ENCODE measurements at places on chromosomes 11 and 22.

GRCh38 chr11:10387206-10388083, 67.6 kb upstream of the AMPD3 start:
- DNase-seq = no peak

DNA sequence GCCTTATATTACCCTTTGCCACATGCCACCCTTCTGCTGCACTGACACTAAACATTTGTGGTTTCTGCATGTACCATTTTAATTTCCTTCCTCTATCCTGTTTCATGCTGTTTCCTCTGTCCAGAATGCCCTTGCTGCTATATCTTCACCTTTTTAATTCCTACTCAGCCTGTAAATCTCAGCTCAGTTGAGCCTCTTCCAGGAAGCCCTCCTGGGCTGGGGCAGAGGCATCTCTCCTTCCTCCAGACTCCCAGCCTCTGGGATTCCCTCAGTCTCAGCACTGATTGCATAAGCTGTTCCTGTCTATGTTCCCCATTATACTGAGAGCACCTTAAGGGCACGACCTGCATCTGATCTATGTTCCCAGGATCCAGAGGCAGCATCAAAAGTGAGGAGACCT, 98.7 kb downstream of the RNF169 start:
- no peak for DNase-seq

DNA sequence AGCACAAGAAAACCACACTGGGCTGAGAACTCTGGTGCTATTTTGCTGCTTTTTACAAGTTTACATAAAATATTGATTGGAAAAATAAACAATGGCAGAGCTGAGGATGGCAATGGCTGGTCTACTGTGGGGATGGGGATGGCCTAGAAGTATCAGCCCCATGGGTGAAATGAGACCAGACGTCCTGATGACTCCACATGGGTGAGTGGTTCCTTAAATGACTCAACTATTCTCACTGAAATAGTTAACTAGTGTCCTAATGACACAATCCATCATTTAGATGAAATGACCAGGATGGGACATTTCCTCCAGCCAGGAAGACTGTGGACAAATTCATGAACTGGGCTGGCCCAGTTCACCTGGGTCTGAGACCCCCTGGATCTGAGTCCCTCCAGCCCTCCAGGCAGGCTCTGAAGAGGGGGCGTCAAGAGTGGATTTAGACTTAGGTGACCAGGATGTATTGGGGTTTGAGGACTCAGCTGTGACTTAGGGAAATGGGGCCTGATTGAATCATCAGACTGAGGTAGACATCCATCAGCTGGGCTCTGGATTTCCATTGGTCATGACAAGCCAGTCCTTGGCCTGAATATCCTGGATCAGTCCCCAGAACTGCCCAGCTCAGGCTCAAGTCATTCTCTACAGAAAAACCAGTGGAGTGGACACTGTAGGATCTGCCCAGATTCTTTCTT, 98.2 kb upstream of the IGLL5 start:
- DNase-seq = no peak

DNA sequence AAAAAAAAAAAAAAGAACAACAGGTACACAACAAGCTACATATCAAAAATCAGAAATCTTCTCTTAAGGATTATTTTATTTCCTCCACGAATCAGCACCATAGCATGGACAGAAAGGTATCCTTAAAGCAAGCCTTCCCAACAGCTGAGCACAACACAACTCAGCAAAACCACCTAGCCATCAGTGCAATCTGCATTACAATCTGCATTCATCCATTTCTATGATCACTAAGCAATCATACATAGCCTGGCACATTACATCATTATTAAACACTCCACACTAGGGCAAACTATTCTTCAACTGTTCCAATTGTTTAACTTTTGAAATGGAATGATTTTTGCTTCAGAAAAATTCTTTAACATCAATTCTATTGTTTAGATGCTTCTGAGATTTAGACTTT, 29.0 kb downstream of the MRTFA start:
- no peak for DNase-seq

GRCh38 chr11:35862666-35863065, 81.2 kb upstream of the LDLRAD3 start:
- DNase-seq = no peak

GRCh38 chr22:30824096-30824495, 129.4 kb downstream of the OSBP2 start:
- no peak for DNase-seq

- no peak for DNase-seq
These were observed 31.9 kb downstream of the GDPD4 start for GRCh38 chr11:77269484-77270123.

GRCh38 chr11:75946531-75947530, 131.8 kb downstream of the UVRAG start:
- peak; percentile 56 for DNase-seq

DNA sequence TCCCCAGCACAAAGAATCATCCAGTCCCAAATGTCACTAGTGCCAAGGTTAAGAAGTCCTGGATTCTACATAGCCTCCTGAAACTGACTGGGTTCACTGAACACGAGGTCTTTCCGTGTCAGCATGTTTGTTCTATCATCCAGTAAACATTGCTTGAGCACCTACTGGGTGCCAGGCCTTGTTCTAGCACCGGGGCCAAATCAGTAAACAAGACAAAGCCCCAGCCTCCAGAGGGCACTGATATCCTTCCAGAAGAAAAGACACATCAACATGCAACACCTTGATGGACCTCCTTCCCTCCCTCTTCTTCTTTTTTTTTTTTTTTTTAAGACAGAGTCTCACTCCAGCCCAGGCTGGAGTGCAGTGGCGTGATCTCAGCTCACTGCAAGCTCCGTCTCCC, 26.9 kb downstream of the TPST2 start:
- DNase-seq = no peak

DNA sequence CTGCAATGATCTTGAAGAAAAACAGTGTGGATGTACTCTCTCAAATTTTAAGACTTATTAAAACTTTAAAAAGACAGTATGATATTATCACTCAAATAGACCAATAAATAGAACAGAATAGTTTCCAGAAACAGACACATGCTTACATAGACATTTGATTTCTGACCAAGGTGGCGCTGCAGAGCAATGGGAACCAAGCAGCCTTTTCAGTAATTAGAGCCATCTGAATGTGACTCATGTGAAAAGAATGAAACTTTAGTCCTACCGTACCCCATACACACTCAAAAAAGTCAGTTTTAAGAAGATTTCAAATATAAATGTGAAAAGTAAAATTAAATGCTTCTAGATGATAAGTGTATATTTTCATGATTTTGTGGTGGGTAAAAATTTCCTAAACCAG, 74.2 kb upstream of the MS4A8 start:
- no peak for DNase-seq

GRCh38 chr11:8016440-8016839, 29.3 kb downstream of the EIF3F start:
- DNase-seq = no peak

DNA sequence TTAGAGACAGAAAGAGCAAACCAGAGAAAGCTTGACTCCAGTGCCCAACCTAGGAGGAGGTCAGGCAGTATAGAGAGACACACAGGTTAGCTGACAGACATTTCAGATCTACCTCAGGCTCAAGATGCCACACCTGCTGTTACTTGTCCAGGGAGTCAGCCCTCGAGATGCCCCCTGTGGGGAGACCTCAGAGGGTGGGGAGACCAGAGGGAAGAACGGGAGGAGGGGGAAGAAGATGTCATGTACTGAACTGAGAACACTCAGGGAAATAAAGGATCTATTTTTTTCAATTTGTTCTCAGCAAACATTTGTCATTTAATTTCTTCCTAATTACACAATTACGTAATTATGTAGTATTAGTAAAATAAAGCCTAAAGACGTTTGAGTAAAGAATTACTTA, 196.3 kb upstream of the CADM1 start:
- no peak for DNase-seq

GRCh38 chr11:19673924-19674729, 38.5 kb upstream of the NAV2 start:
- DNase-seq = peak; percentile 82

- DNase-seq = no peak
These were observed 1103.5 kb upstream of the CCDC90B start for GRCh38 chr11:84389696-84390095.

- DNase-seq = no peak
These were observed 53.8 kb upstream of the CHRM4 start for GRCh38 chr11:46445192-46445919.

Measured in Ammon's horn (tissue), 1 donor.